Activated naive CD8-positive, alpha-beta T cell treated with anti-CD3 and anti-CD28 coated beads, Interleukin-2, amount 50 U/mL, for 24 hours (primary cell): ENCODE measurements at places on chromosomes 16 and 17.

DNA sequence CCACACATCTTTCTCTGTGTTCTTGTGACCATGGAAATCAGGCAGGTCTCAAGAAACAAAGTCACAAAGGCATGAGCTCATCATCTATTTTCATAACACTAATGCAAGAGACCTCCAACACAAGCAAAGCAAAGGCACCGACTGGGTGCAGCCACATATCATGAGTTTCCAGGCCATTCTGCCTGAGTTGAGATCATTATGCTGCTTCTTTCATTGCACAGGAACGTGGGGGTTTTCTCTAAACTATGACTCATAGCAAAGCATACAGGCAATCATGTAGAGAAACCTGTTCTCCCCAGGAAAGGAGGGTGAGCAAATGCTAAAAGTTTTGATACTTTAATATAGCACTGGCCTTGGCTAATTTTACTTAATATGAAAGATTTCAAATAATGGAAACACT, 60.7 kb downstream of the GRIN2A start:
- H3K4me1 ChIP-seq, result no peaks in the 10 kb centered on the region
- DNase-seq, result no peak
- no peak overlapping the region for H3K27ac ChIP-seq
- no peak overlapping the region for H3K4me3 ChIP-seq

- no peaks in the 10 kb centered on the region for H3K4me1 ChIP-seq
- peaks cover 3% of the 10 kb centered on the region for H3K27me3 ChIP-seq
- no peak for DNase-seq
Measured at GRCh38 chr17:79117905-79118487, 43.4 kb downstream of the ENGASE start.

- H3K4me3 ChIP-seq, result no peak overlapping the region
- peaks cover 7% of the 10 kb centered on the region for H3K4me1 ChIP-seq
- no peaks in the 10 kb centered on the region for H3K36me3 ChIP-seq
- no peak for DNase-seq
- no peak overlapping the region for H3K27ac ChIP-seq
Measured at GRCh38 chr17:35740216-35740615, 8.8 kb downstream of the RASL10B start.

GRCh38 chr16:80615735-80616134, 74.9 kb downstream of the DYNLRB2 start:
- no peak overlapping the region for H3K27ac ChIP-seq
- no peaks in the 10 kb centered on the region for H3K4me1 ChIP-seq
- peaks cover 3% of the 10 kb centered on the region for H3K36me3 ChIP-seq
- H3K4me3 ChIP-seq, result no peak overlapping the region
- H3K27me3 ChIP-seq, result no peaks in the 10 kb centered on the region
- no peak for DNase-seq

DNA sequence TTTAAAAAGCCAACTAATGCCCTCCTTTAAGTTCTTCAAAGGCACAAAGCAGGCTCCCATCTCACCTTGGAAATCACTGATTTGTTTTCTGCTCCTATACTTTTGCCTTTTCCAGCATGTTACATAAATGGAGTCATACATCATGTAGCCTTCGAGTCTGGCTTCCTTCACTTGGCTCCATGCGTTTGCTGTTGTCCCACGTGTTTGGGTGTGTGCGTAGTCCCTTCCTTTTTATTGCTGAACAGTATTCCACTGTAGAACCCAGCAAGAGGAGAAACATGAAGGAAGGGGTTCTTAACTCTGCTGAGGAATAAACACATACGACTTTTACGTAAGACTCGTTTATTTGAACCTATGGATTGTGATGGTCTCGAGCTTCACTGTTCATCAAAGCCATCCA, 82.0 kb downstream of the GPRC5B start:
- H3K27ac ChIP-seq, result no peak overlapping the region
- peaks cover 13% of the 10 kb centered on the region for H3K4me1 ChIP-seq
- H3K4me3 ChIP-seq, result no peak overlapping the region
- no peaks in the 10 kb centered on the region for H3K36me3 ChIP-seq
- no peak for DNase-seq
- H3K27me3 ChIP-seq, result no peaks in the 10 kb centered on the region

DNA sequence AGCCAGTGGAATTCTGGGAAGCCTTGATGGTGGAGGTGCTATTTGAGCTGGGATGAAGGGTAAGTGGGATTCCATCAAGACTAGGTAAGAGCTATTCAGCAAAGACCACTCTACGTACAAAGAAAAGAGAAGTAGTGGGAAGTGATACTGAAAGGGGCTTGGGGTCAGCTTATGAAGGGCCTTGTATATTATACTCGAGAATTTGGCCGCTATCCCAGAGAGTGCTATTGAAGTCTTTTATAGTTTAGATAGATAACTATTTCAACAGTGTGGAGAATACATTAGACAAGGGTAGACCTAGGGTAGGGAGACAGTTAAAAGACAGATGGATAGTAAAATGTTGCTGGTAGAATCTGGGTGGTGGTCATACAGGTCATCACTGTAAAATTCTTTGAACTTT, 10.3 kb downstream of the DNAH2 start:
- no peak overlapping the region for H3K4me3 ChIP-seq
- H3K36me3 ChIP-seq, result no peaks in the 10 kb centered on the region
- H3K27ac ChIP-seq, result no peak overlapping the region

DNA sequence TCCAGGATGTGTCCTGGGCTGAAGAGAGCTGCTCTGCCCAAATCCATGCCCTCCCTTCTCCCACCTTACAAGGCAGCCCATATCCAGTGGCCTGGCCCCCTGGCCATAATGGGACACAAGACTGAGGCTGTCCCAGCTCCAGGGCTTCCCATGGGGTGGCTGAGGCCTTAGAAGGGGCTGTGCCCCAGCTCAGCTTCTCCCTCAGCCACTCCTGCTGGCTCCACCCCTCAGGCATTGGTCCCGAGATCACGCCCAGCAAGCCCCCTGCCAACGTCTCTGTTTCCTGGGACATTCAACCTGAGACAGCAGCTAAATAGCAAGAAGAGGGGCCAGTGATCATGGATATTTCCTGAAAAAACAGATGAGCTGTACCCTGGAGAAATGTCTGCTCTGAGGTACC, 43.3 kb downstream of the ARHGAP27 start:
- no peak overlapping the region for H3K4me3 ChIP-seq
- peaks cover 6% of the 10 kb centered on the region for H3K27me3 ChIP-seq
- H3K27ac ChIP-seq, result no peak overlapping the region

DNA sequence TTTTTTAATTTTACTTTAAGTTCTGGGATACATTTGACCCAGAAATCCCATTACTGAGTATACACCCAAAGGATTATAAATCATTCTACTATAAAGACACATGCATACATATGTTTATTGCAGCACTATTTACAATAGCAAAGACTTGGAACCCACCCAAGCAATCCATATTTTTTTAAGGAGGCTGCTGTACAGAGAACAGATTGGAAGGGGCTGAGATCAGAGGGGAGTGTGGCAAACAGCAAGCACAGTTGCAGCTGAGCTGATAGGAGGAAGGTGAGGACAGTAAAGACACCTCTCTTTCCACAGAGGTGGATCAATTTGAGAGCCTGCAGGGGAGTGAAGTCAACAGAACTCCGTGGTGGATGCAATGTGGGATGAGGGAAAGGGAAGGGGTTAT, 10.2 kb upstream of the TMEM238L start:
- H3K27ac ChIP-seq, result no peak overlapping the region
- DNase-seq, result no peak
- no peaks in the 10 kb centered on the region for H3K4me1 ChIP-seq

GRCh38 chr17:13869331-13869940, 199.9 kb upstream of the COX10 start:
- no peaks in the 10 kb centered on the region for H3K36me3 ChIP-seq
- H3K27ac ChIP-seq, result no peak overlapping the region
- H3K4me1 ChIP-seq, result no peaks in the 10 kb centered on the region
- DNase-seq, result no peak
- no peaks in the 10 kb centered on the region for H3K27me3 ChIP-seq

GRCh38 chr16:19744670-19745069, 26.6 kb downstream of the IQCK start:
- no peak overlapping the region for H3K4me3 ChIP-seq
- DNase-seq, result no peak
- no peak overlapping the region for H3K27ac ChIP-seq
- no peaks in the 10 kb centered on the region for H3K27me3 ChIP-seq

GRCh38 chr17:47423406-47424295, 99.9 kb downstream of the EFCAB13 start:
- peak; percentile 12 for DNase-seq
- H3K27me3 ChIP-seq, result peaks cover 12% of the 10 kb centered on the region
- peaks cover 28% of the 10 kb centered on the region for H3K36me3 ChIP-seq
- H3K4me3 ChIP-seq, result peak overlapping the region; percentile 60
- no peak overlapping the region for H3K27ac ChIP-seq
- peaks cover 4% of the 10 kb centered on the region for H3K4me1 ChIP-seq

DNA sequence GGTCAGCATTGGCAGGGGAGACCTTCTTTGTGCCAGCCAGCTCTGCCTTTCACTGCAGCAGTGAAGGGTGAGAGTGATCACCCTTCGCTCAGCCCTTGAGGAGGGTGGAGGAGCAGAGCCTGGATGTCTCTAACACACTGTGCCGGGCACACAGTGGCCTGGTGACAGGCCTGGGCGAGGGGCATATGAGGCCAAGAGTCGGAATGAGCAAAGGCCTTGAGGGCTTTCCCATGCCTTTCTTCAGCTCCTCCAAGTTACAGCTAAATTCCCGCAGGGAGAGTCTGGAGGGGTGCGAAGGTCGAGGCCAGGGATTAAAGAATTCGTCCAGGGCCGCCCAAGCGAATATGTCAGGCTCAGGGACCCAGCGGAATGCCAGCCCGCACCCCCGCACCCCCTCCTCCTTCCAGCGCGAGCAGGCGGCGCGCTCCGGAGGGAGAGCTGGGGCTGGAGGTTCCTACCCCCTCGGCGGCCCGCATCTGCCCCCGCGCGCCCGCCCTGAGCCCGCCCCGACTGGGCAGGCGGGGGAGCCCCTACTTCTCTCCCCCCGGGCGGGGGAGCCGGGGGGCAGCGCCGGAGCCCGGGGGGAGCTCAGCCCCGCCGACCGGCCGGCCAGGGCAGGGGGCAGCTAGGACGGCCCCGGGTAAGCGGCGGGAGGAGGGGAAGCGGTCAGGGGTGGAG, at the start of gene RASL10B:
Gene RASL10B (plus strand): TSS at position 401 of the 678 bp plus-strand sequence. CDS start 3,546 bp downstream, outside the sequence.
- H3K4me3 ChIP-seq, result peak within 1 kb of the TSS; percentile 76
- DNase-seq, result peak; percentile 61
- H3K27me3 ChIP-seq, result no peaks in the 10 kb centered on the region
- H3K36me3 ChIP-seq, result no peaks in the 10 kb centered on the region
- H3K4me1 ChIP-seq, result peaks cover 11% of the 10 kb centered on the region

GRCh38 chr16:74309789-74310781, 13.5 kb downstream of the PSMD7 start:
- H3K4me3 ChIP-seq, result no peak overlapping the region
- no peaks in the 10 kb centered on the region for H3K27me3 ChIP-seq
- peaks cover 5% of the 10 kb centered on the region for H3K4me1 ChIP-seq

GRCh38 chr16:25135254-25135878, 23.8 kb downstream of the LCMT1 start:
- no peaks in the 10 kb centered on the region for H3K27me3 ChIP-seq
- no peaks in the 10 kb centered on the region for H3K4me1 ChIP-seq
- DNase-seq, result no peak
- H3K36me3 ChIP-seq, result peaks cover 23% of the 10 kb centered on the region
- no peak overlapping the region for H3K4me3 ChIP-seq
- no peak overlapping the region for H3K27ac ChIP-seq

DNA sequence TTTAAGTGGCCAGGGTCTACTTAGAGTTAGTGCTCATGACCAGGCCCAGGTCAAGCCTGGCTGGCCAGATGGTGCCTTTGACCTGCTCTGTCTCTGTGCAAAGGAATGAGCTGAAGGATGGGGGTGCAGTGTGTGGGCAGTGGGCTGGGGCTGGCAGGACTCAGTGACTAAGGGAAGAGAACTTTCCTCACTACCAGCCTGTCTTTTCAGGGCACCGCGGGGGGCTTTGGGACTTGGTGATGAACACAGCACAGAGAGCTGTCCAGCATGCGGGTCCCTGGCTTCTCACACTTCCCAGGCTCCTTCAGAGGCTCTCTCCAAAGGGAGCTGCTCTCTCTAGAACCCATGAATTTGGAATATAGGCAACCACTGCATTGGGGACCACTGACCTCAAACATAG, 43.0 kb upstream of the STH start:
- no peak overlapping the region for H3K4me3 ChIP-seq
- no peaks in the 10 kb centered on the region for H3K4me1 ChIP-seq
- DNase-seq, result no peak
- no peak overlapping the region for H3K27ac ChIP-seq
- no peaks in the 10 kb centered on the region for H3K36me3 ChIP-seq

GRCh38 chr17:59627770-59628171, 8.1 kb downstream of the CLTC start:
- H3K36me3 ChIP-seq, result peaks cover 41% of the 10 kb centered on the region
- no peak overlapping the region for H3K4me3 ChIP-seq
- no peaks in the 10 kb centered on the region for H3K27me3 ChIP-seq
- no peak for DNase-seq
- peak overlapping the region; percentile 21 for H3K27ac ChIP-seq
- peaks cover 78% of the 10 kb centered on the region for H3K4me1 ChIP-seq
